NCI-H2081 (cell line): ENCODE measurements at places on chromosomes 3 and 15.
A peak's percentile ranks its signal among the peaks of the same experiment; 100 is the strongest.

GRCh38 chr15:80233581-80233980 lies 18.4 kb downstream of the CTXND1 start:
- no peak for DNase-seq

GRCh38 chr15:73540161-73540560 lies 93.0 kb downstream of the NPTN start:
- no peak for DNase-seq

GRCh38 chr15:62492900-62493299 lies 327.8 kb upstream of the C2CD4B start:
- no peak for DNase-seq

- peak; percentile 78 for DNase-seq
Measured at GRCh38 chr3:120850381-120851295, 57.4 kb upstream of the STXBP5L start.

DNA sequence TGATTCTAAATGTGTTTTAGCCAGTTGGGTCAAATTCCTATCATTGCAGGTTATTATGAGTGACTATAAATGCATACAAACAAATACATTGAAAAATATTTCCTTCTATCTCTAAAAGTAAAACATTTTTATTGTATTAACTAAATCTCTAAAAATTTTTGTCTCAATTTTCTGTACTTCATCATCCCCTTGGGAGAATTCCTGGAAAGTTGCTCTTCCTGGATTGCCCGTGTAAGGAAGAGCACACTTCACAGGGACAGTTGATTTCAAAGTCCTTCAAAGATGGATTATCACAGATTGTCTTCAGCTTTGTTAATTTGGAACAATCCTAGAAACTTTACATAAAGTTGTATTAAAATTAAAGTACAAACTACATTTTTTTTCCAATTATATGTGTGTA lies 595.6 kb downstream of the ROBO1 start:
- DNase-seq: no peak

DNA sequence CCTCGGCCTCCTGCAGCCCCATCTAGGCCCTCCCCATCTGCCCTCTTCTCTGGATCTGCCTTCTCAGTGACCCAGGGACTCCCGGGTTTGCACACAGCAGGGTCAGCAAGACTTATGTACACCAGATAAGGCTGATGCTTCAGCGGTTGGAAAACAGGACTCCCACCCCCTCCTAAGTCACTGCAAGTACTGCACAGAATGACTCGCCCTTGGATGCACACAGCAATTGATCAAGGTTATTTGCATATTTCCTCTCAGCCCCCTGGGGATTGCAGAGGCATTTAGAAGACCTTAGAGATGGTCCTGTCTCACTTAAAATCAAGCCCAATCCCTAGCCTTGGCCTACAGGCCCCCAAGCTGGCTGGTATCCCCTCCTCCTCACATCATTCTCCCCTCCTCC lies 8.9 kb downstream of the ACAN start:
- no peak for DNase-seq

- no peak for DNase-seq
Measured at GRCh38 chr15:83747050-83747717, 93.3 kb downstream of the ADAMTSL3 start.

DNA sequence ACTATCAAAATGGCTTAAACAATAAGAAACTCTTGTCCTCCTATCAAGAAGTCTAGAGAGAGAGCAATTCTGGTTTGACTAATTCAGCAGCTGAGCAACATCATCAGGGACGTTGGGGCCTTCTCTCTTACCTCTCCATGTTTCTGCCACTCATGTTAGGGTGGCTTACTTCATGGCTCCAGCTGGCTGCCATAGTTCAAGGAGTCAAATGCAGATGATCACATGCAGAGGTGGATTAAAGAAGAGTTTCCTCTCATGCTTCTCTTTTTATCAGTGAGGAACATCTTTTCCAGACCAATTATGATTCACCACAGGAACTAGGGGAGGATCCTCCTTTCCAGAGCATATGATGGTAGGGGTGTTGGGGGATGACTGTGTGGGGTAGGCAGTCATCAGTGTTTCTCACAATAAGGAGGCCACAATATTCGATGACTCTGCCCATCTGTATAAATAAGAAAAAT lies 45.5 kb downstream of the NEK11 start:
- no peak for DNase-seq
